Stimulated activated CD4-positive, alpha-beta T cell treated with anti-CD3 and anti-CD28 coated beads, TNF-alpha, amount 100 ng/mL, for 24 hours (primary cell): ENCODE measurements at places on chromosomes 3 and 15.

- no peak for DNase-seq
These were observed 35.9 kb upstream of the GOLGA6L9 start for GRCh38 chr15:82393671-82394070.

GRCh38 chr3:30655187-30655812 lies 48.9 kb downstream of the TGFBR2 start:
- DNase-seq = no peak

DNA sequence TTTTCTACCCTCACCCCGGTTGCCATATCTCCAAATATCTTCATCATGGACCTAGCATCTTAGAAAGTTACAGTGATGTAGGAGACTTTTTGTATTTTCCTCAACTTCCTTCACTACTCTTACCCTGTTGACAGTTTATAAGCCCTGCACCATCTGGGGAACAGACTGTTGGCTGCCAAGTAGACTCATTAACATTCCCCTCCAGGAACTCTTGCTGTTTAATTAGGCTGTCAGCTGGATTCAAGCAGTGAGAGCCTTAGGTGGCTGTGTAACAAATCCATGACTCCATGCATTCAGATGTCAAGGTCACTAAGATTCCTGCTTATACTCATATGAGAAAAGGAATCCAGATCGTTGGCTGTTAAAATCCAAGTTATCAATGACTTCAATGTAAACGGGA lies 198.3 kb downstream of the NAALADL2 start:
- no peak for DNase-seq

- DNase-seq = no peak
These were observed 86.4 kb downstream of the NSMCE3 start for GRCh38 chr15:29183071-29183831.

- DNase-seq = no peak
These were observed 229.5 kb upstream of the ROPN1 start for GRCh38 chr3:124221422-124221821.

DNA sequence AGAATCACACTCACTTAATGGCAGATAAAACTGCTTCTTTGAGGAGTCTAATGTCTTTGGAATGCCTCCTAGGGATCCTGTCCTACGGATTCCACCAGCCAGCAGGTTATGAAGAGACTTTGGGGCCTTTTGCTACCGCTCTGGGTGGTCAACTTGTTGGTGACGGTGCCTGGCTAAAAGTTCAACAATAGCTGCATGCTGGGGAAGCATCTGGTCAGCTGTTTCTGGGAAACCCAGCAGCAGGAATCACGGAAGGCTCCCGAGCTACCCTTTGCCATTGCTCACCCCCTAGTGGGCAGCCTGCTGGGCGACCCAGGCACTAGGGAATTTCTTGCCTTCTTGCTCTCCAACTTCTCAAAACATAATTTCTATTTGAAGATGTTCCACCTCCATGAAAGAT lies 263.3 kb downstream of the NEK10 start:
- DNase-seq = no peak

- no peak for DNase-seq
These were observed 319.0 kb downstream of the GABRB3 start for GRCh38 chr15:26453914-26454313.

DNA sequence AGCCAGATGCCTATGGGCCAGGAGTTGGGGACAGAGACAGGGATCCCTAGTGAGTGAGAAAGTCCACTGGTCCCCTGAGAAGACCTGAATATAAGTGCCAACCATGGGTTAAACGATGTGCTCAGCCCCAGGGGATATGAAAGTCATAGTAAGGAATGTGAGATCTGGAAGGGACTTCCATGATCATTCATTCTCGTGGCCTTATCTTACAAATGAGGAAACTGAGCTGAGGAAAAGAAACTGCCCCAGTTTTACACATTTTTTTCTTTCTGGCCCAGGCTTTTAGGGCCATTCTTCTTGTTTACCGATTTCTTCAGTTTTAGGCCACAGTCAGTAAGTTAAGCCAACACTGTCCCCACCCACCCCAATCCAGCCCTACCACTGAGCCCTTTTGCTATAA lies 11.1 kb downstream of the CD80 start:
- DNase-seq = no peak

DNA sequence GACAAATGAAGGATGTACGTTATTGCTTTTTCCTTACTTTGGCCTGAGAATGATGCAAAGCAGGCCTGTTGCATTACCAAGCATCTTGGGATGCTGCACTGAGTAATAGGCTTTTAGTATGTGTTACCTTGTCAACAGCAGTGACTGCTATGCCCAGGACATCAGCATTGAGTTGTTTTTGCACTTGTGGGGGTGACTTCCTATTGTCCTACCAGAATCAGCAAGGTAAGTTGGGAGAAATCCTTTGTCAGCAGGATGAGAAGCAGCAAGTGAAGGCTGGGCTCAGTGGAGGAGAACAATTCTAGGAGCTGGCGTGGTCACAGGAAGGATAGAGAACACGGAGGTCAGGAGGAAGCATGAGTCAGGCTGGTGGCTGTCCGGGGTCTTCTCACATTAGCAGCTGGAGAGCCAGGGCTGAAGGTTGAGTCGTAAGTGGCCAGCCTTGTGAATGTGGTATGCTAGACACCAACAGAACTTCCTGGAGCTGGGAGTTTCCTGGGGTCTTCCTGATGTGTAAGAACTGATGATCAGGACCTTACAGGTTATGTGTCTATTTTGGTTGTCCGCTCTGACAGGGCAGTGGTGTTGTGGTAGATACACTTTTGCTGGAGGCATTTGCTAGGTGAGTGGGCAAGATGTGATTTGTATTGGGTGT lies 142.7 kb downstream of the FNDC3B start:
- DNase-seq = no peak

GRCh38 chr15:54131410-54131809 lies 153.2 kb downstream of the UNC13C start:
- no peak for DNase-seq

DNA sequence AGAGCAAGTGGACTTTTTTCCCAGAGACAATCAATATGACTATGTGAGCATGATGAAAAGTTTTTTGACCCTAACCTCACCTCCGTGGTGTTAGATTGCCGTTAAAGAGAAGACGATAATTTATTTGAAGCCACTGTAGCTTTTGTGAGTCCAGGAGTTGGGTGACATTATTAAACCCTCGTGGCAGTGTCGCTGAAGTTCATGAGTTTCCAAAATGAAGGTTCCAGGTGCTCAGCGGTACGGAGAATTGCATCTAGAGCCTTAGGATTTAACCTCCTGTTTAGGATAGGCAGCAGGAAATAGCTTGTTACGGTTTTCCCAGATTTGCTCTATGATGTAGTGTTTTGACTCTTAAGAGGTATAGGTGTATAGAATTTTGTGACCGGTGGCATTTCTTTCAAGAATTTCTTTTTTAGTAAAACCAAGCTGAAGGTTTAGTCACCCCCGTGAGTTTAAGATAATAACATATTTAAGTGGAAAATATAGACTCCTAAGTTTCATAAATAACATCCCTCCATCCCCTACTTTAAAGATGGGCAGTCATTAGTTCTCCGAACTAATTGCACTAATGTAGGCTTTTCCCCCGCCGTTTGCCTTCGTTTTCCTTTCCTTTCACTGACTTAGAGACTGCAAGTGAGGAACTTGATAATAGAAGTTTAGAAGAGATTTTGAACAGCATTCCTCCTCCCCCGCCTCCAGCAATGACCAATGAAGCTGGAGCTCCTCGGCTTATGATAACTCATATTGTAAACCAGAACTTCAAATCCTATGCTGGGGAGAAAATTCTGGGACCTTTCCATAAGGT lies 2.0 kb downstream of the SMC4 start:
- no peak for DNase-seq

DNA sequence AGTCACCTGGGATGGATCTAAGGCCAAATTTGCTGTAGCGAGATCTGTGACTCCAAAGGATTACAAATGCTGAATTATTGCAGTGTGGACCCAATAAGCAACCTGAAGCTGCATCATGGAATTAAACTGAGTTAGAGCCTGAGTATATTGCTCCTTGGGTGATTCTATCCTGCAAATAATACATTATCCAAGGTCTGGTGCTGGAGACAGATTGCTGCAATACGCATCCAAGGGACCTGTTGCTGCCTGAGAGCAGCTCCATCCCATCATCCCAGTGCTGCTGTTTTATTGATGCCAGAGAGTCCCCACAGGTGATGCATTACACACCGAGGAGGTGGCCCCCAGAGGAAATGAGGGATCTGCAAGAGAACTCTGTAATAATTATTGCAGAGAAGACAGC lies 31.6 kb upstream of the PCSK6 start:
- DNase-seq = no peak

DNA sequence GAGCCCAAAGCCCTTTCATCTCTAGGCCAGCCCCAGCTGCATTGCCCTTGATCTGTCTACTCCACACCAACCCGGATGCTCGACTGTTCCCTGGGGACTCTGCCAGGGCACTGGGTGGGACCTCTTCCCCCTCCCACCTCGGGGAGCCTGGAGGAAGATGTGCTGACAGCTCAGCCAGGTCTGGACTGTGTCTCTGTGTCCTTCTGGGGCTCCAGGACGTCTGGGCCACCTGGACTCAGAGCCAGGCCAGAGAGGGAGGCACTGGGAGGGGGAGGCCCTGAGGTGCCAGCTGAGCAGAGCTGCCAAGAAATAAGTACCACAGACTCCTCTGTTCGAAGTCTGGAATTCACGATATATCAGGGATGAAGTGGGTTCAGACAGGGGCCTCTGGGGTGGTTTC lies 5.8 kb upstream of the HCN4 start:
- DNase-seq = no peak

DNA sequence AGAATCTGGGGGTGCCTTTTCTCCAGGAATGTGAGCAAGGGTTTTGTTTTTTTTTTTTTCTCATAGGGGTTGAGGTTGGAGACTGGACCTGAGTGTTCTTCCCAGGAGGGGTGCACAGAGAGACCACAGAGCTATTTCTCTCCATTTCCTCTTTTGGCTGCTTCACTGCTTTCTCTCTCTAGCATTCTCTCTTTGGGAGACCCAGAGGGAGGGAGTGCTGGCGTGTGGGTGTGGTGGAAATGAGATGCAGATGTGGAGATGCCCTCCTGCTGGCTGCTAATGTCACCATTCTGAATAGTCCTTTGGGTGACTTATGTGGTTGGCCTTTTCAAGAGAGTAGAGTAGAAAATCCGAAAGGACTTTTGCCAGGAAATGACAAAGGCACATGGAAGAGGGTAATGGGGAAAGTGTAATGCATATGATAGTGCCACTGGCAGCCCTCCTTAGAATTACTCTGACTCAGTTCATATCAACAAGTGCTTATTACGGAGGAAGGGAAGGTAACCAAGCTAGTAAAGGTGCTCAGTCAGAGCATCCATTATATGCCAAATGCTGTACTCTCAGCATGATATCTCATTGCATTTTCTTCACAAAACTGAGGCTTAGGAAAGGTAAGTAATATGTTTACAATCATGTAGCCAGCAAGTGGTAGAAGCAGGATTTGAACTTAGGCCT lies 1.9 kb downstream of the SYN2 start:
- DNase-seq = no peak

- no peak for DNase-seq
These were observed 622.2 kb downstream of the NTRK3 start for GRCh38 chr15:87634361-87634760.

- no peak for DNase-seq
These were observed 14.3 kb upstream of the CCNL1 start for GRCh38 chr3:157174290-157174648.

DNA sequence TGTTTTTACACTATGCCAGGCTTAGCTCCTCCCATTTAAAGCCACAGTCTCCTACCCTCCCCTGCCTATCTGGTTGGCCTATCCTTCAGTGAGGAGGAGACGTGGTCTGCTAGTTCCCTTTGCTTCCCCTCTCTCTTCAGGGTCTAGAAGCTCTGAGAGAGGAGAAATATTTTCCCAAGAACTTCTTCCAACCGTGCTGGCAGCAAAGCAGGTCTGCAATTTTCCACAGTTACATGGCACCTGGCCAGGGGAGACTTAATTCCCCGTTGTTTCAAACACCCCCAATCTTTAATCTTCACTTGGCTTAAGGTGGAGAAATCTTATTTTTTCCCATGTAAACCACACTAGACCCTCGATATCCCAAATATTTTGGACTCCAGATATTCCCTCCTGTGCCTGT lies 149.5 kb upstream of the MCTP2 start:
- no peak for DNase-seq

DNA sequence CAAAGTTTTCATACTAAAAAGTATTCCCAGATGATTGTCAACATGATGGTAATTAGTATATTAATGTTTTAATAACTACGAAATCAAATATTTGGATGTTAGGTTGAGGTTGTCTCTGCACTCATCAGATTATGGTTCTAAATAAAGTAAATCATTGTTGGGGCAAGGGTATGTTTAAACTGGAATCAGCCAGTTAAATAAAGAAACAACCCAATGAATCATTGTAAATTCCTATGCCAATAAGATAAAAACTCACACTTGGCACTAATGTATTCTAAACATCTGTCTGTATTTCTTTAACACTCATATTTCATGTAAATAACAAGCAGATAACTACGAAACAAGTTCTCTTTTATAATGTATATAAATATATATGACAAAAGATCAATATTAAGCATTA lies 92.7 kb downstream of the PEAK1 start:
- no peak for DNase-seq

DNA sequence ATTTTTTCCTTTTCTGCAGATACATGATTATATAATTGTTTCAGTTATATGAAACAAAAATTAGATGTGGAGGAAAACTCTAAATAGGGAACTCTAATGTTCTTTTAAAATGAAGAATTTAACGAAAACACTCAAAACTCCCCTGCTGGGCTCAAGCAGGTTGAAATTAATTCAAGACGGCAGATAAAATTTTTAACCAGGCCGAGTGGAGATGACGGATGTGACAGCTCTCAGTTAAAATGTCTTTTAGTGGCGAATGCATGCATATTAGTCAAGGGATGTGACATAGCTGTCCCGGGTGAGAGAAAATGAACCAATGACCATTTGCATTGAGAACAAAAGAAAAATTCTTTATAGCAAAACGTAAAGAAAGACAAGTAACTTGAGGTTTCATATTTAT lies 110.1 kb downstream of the ROBO2 start:
- no peak for DNase-seq

DNA sequence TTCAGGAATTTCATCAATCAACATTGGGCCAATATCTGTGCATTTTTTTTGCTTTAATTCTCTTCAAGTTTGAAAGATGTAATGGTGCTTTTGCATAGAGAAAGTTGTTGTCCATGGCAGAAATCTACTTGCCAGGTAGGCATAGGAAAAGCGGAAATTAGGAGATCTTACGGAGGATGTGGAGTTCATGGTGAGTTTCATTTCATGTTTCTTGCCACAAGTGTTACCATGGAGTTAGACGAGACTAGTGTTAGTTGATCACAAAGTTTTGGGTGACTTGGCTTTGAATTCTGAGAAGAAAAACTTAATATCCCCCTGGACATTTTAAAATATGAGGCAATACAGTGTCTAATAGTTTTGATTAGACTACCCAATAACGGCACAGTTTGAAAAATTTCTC lies 1.0 kb upstream of the P2RY13 start:
- no peak for DNase-seq
